ENCODE measurements at places on chromosomes 7 and 10. TPM values are rescaled to one million over a fixed set of nuclear protein-coding genes. Genes with fewer than 3 reads are reported as not detected.

DNA sequence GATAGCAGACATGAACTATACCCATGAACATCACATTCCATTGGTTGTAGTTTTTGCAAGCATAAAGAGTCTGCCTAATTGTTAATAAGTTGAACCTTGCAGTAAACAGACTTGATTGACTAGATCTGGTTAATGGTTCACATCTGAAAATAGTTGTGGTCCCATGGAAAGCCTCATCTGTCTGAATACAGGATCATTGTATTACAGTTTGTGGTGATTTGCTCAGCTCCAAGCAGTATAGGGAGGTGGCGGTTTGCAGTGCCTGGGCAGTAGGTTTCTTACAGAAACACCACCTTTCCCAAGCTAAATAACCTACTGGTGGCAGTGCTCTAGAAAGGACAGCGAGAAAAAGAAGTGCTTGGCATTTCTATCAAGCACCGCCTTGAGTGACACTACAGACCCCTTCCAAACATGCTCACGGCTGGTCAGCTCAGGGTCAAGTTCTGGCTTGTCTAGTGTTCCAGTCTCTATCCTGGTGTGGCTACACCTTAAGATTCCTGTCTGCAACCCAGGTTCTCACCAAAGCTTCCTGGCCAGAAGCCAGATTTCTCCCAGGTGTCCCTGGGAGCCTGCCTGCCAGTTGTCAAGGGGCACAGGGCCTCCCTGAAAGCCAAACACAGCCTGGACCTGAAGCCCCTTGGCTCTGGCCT is 119.9 kb downstream of the FANK1 start:
- no peak for DNase-seq

GRCh38 chr7:47804767-47805545 is 143.3 kb downstream of the PKD1L1 start:
- no peak for DNase-seq

DNA sequence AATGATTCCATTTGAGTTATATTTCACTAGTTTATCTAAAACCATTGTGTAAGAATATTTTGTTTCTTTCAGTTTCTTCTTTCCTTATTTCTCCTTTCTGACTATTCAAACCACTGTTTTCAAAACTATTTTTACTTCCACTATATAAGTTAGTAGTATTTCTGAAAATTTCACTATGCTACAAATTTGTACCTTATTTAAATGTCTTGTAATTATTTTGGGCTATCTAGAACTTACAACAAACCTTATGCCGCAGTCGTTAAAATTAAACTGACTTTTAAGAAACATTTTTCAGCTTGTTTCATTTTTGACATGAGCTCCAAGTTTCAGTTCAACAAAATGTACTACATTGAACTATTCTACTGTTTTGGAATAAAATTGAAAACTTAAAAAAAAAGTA is 1.8 kb downstream of the TFEC start:
- DNase-seq, result peak; percentile 26

Gene UNC5B
- total RNA-seq, result 0.08 TPM

- no peak for DNase-seq
Measured at GRCh38 chr10:13771992-13772391, 185.2 kb downstream of the PRPF18 start.
